ENCODE measurements at places on chromosomes 3 and 15.

DNA sequence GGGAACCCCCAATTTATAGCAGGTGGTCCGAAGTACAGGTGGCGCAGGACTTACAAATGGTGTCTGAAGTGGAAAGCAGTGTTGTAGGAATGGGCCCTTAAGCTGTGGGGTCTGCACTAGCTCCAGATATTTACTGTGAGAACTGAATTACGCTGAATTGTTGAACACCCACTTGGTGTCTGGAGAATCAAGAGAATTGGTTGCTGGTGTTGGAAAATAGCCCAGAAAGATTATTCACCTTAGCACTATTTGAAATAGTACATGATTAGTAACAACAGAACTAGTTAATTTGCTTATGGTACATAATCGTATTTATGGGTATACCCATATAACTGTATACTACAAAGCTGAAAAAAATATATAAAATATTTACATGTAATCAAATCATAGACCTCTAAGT is 64.8 kb downstream of the ADAM10 start:
- DNase-seq = no peak

DNA sequence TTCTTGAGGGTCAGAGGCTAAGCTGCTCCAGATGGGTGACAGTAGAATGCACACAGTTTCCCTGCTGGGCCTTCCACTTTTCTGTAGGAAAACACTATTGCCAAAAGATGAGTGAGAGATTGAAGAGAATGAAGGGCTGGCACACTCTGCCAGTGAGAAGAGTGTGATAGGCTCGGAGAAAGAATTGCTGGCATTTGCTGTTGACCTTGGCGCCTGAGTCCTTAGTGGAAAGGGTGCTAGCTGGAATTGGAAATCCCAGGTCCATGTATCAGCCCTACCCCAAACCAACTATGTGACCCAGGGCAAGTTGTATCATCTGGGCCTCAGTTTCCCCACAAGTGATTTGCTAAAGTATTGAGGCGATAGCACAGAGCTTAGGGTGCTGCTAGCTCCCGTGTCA is 60.1 kb upstream of the DCLK3 start:
- DNase-seq = no peak

DNA sequence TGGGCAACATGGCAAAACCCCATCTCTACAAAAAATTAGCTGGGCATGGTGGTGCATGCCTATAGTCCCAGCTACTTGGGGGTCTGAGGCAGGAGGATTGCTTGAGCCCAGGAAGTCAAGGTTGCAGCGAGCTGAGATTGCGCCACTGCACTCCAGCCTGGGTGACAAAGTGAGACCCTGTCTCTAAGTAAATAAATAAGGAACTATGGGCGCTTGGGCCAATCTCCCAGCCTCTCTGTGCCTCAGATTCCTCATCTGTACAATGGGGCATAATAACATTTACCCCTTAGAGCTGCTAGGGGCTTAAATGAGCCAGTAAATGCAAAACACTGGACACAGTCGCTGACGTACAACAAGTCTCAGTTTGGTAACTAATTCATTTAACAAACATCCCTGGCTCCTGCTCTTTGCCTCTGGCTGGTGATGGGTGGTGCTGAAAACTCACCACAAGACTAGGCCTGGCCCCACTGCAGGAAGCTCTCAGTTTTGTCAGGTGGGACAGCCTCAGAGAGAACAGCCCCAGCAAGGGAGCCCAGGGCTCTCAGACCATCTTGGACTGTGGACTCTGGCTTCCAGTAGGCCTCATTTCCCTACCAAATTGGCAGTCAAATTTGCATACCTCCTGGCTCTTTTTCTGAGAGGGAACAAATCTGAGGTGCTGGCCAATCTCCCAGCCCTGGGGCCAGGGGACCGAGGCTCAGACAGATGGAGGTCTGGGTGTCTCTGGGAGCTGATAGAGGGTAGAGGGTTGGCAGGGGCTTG is 6.4 kb upstream of the TBC1D2B start:
- no peak for DNase-seq

- DNase-seq = no peak
Measured at GRCh38 chr15:68526784-68527183, 52.0 kb upstream of the CORO2B start.

DNA sequence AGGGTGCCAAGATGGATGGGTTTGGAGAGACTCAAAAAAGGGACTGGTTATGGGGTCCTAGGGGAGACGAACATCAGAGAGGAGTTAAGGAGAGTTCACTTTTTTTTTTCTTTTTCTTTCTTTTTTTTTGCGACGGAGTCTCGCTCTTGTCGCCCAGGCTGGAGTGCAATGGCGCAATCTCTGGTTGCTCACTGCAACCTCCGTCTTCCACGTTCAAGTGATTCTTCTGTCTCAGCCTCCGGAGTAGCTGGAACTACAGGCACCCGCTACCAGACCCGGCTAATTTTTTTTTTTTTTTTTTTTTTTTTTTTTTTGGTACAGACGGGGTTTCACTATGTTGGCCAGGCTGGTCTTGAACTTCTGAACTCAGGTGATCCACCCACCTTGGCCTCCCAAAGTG is 1.2 kb downstream of the SPINT1 start:
- no peak for DNase-seq

DNA sequence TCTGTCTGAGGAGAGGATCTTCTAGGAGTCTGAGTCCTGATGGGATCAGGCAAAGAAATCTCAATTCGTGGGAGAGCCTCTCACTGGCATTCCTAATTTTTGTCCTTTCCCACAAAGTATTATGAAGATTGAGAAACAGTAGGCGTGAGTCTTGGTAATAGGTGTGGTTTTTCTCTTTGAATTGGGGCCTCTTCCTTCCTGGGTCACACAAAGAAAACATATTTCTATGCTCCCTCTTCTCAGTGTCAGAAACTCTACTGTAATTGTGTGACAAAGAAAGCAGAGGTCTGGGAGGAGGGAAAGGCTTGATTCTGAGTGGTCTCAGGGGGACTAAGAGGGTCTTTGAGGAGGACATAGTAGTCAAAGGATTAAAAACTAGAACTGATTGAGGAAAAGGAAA is 6.0 kb downstream of the GABRR3 start:
- no peak for DNase-seq

DNA sequence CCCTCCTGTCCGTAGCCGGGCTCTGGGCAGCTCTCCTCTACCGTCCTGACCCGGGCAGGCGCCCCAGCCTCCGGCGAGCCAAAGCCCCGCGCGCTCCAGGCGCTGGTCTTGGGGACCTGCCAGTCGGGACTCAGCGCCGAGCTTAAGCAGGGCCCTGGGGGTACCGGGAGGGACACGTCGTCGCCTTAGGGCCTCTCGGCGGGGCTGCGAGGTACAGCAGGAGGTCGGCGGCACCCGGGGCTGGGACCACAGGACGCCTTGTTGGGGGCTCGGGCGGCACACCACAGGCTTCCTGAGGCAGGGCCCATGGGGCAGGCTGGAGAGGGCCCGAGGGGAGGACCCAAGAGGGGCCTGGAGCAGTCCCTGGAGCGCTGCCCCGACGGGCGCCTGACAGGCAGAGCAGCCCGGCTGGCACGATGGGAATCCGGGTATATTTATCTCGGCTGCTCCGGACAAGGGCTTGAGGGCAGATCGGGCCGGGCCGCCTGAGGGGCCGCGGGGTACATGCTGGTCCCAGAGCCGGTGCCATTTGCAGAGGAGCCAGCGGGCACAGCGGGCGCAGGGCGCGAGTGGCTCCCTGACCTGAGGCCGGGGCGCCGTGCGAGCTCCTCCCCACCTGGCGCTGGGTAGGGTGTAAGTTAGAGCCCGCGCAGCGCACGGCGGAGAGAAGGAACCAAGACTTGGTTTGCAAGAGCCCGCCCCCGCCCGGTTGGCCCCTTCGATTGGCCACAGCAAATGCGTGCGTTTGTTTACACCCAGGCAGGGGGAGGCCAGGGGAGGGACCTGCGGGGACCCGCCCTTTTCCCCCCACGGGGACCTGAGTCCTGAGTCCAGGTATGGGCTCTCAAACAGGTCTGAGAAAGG is 574 bp downstream of the SLC38A3 start:
- peak; percentile 9 for DNase-seq

GRCh38 chr3:55750525-55750924 is 263.4 kb upstream of the WNT5A start:
- DNase-seq = no peak

- no peak for DNase-seq
Measured at GRCh38 chr3:141972399-141972798, 96.0 kb downstream of the ATP1B3 start.

GRCh38 chr3:101243285-101244211 is 76.8 kb downstream of the IMPG2 start:
- no peak for DNase-seq

GRCh38 chr3:133249490-133249889 is 150.4 kb upstream of the BFSP2 start:
- no peak for DNase-seq

- peak; percentile 66 for DNase-seq
Measured at GRCh38 chr3:4310971-4311370, 7.8 kb downstream of the SETMAR start.

DNA sequence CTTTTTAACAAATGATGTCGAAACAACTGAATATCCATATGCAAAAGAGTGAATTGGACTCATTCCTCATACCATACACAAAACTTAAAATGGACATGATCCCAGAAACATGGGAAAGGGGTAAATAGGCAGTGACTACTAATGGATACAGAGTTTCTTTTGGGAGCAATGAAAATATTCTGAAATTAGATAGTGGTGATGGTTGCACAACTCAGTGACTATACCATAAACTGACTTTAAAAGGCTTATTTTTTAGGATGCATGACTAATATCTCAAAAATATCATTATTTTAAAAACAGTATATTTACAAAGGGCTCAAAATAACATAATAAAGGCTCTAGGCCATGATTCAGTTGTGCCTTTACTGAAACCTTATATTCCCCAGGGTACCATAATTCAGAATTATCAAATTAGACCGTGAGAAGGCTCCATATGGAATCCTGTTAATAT is 16.3 kb upstream of the ATP13A3 start:
- no peak for DNase-seq

GRCh38 chr3:137110392-137110996 is 152.7 kb downstream of the IL20RB start:
- DNase-seq = no peak
